ENCODE measurements at places on chromosomes 5 and 9. TPM values are rescaled to one million over a fixed set of nuclear protein-coding genes. Genes with fewer than 3 reads are reported as not detected.

PARP8 gene
- 39.7 TPM for total RNA-seq

- peaks cover 16% of the 10 kb centered on the region for H3K27me3 ChIP-seq
- no peaks in the 10 kb centered on the region for H3K4me1 ChIP-seq
- H3K4me3 ChIP-seq: no peak overlapping the region
- DNase-seq: no peak
- H3K36me3 ChIP-seq: no peaks in the 10 kb centered on the region
- no peak overlapping the region for H3K27ac ChIP-seq
Observed at GRCh38 chr5:139862313-139862712, 66.7 kb downstream of the PSD2 start.

LMX1B gene
- 6.9 TPM for total RNA-seq

ETF1 gene
- total RNA-seq: 101 TPM

DNA sequence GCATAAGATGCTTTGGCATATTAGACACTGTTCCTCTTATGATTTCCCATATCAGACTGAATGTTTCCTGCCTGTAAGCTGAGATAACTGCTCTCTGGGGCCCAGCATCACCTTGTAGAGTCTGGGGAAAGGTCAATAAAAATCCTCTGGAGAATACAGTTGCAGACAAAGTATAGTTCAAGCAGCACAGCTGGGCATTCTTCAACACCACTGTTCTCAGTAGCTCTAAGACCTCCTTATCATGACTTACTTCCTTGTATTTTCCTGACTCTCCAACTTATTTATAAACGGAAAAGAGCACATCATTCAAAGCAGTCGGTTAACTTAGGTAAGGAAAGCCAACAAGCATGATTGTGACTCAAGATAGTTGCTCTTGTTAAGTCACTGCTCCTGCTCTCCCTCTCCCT lies 208.7 kb upstream of the RASEF start:
- H3K36me3 ChIP-seq: no peaks in the 10 kb centered on the region
- no peak overlapping the region for H3K4me3 ChIP-seq
- H3K27me3 ChIP-seq: no peaks in the 10 kb centered on the region
- DNase-seq: no peak
- no peak overlapping the region for H3K27ac ChIP-seq
- peaks cover 20% of the 10 kb centered on the region for H3K4me1 ChIP-seq

KIF24 gene
- total RNA-seq: 12.3 TPM

Measured in neural crest cell (in vitro differentiated cells).